Panc1 (cell line): ENCODE measurements at places on chromosomes 11 and 22.

DNA sequence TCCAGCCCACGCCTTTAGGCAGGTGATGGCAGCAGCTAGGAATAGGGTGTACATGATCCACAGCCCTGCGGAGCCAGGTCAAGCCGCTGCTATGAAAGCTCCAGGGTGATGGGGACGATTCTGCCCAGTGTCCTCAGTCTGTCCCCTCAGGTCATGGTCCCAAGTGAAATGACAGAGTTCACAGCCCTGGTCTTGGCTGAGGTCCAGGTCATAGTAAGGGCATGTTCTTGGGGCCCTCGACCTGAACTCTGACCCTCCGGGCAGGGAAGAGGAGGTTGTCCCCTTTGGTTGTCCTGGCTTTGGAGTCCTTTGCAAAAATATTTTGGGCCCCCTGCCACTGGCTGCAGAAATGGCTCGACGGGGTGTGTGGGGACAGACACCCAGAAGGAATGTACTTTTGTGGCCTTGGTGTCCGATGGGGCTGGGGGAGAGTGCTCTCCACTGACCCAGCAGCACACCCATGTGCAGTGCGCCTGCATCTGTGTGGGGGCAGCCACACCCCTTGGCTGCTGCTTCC is 7.3 kb downstream of the C22orf31 start:
- H3K4me3 ChIP-seq: no peak overlapping the region
- no peak overlapping the region for H3K27ac ChIP-seq
- no peaks in the 10 kb centered on the region for H3K4me1 ChIP-seq
- DNase-seq: no peak

GRCh38 chr22:22928666-22929380 is 41.2 kb downstream of the IGLL5 start:
- no peak overlapping the region for H3K4me3 ChIP-seq
- H3K27me3 ChIP-seq: no peaks in the 10 kb centered on the region
- H3K27ac ChIP-seq: no peak overlapping the region
- no peak for DNase-seq
- no peaks in the 10 kb centered on the region for H3K36me3 ChIP-seq

DNA sequence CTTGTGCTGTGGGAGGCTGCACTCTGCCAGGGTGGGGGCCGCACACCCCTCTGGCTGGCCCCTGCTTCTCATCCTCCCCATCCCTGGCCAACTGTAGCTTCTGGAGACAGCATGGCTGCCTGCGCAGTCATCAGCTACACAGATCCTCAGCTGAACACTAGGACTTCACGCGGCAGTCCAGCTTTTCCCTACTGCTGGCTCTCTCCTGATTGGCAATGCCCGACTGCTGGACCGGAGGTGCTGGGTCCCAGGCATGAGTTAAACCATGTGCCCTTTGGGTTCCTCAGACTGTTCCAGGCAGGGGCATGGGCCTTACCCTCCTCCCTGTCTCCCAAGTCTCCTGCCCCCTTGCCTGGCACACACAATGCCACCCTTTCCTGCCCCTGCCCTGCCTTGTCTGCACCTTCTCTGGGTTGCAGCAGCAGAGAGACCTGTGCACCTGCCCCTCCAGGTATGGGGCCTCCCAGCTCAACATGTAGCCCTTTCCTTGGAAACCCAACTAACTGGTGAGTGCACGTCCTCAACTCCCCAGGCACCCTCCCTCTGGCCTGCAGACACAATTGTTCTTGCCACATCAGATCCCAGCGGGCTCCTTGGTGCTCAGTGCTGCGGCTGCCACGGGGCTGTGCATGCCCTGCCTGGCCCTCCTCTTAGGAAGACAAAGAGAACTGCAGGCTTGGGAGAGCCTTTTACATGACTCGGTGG is 1039.2 kb downstream of the TBC1D22A start:
- DNase-seq: no peak
- no peak overlapping the region for H3K27ac ChIP-seq
- H3K36me3 ChIP-seq: no peaks in the 10 kb centered on the region
- H3K27me3 ChIP-seq: no peaks in the 10 kb centered on the region
- H3K4me3 ChIP-seq: no peak overlapping the region

GRCh38 chr22:32539631-32540421 is 65.2 kb downstream of the FBXO7 start:
- H3K27me3 ChIP-seq: no peaks in the 10 kb centered on the region; the same call in 1 of the 2 replicates
- H3K4me1 ChIP-seq: no peaks in the 10 kb centered on the region
- H3K27ac ChIP-seq: no peak overlapping the region
- no peak for DNase-seq

GRCh38 chr11:120153221-120153620 is 15.3 kb upstream of the TRIM29 start:
- DNase-seq: no peak
- H3K36me3 ChIP-seq: no peaks in the 10 kb centered on the region
- H3K4me3 ChIP-seq: no peak overlapping the region

DNA sequence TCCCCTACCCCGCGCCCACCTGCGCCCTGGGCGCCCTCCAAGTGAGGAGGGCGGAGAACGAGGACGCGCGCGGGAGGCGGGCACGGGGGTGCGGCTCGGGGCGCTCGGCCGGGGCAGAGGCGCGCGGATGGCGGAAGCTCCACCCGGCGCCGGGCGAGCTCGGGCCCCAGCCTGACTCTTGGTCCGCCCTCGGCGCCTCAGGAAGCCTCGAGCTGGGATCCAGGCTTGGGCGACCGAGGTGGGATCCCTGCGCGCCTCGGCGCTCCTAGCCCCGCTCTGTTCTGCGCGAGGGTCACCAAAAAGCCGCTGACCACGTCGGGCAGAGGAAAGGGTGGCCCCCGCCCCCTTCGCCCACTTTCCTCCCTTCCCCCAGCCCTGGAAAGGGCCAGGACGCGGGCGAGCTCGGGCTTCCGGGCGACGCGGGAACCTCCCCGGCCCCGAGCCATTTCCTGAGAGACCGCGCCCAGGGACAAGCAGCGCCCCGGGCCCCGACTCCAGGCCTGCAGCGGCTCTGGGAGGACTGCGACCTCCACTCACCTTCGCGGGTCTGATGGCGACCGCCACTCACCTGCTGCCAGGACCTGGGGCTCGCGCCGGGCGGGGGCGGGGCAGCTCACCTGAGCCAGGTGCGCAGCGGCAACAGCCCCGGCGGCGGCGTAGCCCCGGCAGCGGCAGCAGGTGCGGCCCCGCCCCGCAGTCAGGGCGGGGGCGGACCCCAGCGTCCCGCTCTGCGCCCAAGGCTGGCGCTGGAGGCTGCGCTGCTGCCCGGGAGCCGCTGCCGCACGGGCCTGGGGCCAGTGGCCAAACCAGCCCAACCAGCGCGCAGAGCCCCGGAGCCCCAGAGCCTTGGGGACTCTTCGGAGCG is 2.2 kb upstream of the SIGIRR start:
- H3K36me3 ChIP-seq: no peaks in the 10 kb centered on the region
- peak overlapping the region; percentile 68 for H3K27ac ChIP-seq
- H3K27me3 ChIP-seq: no peaks in the 10 kb centered on the region
- no peak for DNase-seq

- no peaks in the 10 kb centered on the region for H3K27me3 ChIP-seq
- no peak overlapping the region for H3K4me3 ChIP-seq
- H3K4me1 ChIP-seq: no peaks in the 10 kb centered on the region
- no peak overlapping the region for H3K27ac ChIP-seq
- DNase-seq: no peak
Observed at GRCh38 chr11:19574916-19575315, 137.7 kb upstream of the NAV2 start.

DNA sequence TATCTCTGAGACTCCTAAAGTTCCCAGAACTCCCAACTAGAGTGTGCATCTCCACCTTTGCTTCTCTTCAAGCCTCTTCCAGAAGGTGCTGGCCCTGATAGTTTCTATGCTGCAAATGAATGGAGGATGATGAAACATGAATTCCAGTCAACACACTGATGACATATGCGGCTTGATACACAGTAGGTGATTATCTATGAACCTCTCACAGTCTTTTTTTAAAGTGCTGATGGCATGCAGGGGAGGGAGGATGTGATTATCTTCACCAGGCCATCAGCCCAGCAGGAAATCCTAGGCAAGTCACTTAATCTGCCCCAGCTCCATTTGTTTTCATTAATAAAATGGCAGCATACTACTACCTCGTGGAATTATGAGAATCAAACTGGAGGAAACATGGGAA is 548.5 kb downstream of the SOX6 start:
- H3K4me1 ChIP-seq: no peaks in the 10 kb centered on the region
- DNase-seq: no peak
- no peak overlapping the region for H3K4me3 ChIP-seq
- no peaks in the 10 kb centered on the region for H3K36me3 ChIP-seq

GRCh38 chr11:834371-835316 is 1.9 kb downstream of the CD151 start:
- H3K36me3 ChIP-seq: peaks cover 5% of the 10 kb centered on the region; the same call in 1 of the 2 replicates
- peak overlapping the region; percentile 93 for H3K27ac ChIP-seq
- H3K4me3 ChIP-seq: peak overlapping the region; percentile 89
- H3K27me3 ChIP-seq: no peaks in the 10 kb centered on the region
- peaks cover 58% of the 10 kb centered on the region for H3K4me1 ChIP-seq

DNA sequence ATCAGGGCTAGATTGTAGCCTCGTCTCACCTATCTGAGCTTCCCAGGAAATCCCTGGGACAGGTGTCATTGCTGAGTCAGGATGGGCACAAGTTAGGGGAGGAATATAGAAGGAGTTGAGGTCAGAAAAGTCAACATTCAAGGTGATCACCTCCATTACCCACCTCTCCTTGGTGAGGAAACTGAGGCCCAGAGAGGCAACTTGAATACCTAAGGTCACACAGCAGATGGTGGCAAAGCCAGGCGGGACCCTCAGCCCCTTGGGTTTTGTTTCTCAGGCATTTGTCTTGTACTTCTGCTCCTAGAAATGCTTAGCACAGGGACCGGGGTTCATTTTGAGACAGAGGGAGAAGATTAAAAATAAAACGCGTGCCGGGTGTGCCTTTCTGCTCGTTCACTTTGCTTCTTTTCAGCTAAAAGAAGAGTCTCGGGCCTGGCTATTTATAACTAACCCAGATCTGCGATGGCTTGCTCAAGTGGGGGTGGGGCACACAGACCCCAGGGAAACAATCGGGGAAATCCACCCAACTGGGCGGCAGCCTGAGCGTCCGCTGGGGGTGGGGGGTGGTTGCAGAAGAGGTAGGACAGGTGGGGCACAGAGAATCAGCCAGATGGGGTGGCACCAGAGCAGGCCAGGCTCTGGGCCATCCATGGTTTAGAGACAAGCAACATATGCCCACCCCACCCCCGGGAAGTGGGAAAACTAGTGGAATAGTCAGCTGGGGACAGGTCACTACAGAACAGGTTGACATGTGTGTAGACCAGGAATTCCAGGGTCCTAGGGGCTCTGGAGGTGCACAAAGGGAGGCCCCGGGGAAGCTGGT is 3.9 kb upstream of the GNAZ start:
- no peaks in the 10 kb centered on the region for H3K27me3 ChIP-seq
- H3K4me3 ChIP-seq: no peak overlapping the region
- DNase-seq: no peak
- no peaks in the 10 kb centered on the region for H3K4me1 ChIP-seq

- H3K36me3 ChIP-seq: no peaks in the 10 kb centered on the region
- no peak for DNase-seq
- H3K27ac ChIP-seq: no peak overlapping the region
- H3K4me1 ChIP-seq: no peaks in the 10 kb centered on the region
Observed at GRCh38 chr22:40215266-40215665, 37.5 kb downstream of the TNRC6B start.

- no peaks in the 10 kb centered on the region for H3K36me3 ChIP-seq
- no peak overlapping the region for H3K27ac ChIP-seq
- DNase-seq: no peak
- no peak overlapping the region for H3K4me3 ChIP-seq
Observed at GRCh38 chr11:116112087-116112935, 608.1 kb upstream of the CADM1 start.

GRCh38 chr11:79437278-79437980 is 3.4 kb downstream of the TENM4 start:
- H3K27ac ChIP-seq: no peak overlapping the region
- peaks cover 19% of the 10 kb centered on the region for H3K4me1 ChIP-seq
- H3K27me3 ChIP-seq: peaks cover 63% of the 10 kb centered on the region
- H3K36me3 ChIP-seq: no peaks in the 10 kb centered on the region; the same call in 1 of the 2 replicates
- DNase-seq: no peak
- H3K4me3 ChIP-seq: peak overlapping the region; percentile 43

GRCh38 chr11:125688066-125688465 is 7.4 kb upstream of the ACRV1 start:
- no peaks in the 10 kb centered on the region for H3K36me3 ChIP-seq
- H3K4me1 ChIP-seq: no peaks in the 10 kb centered on the region
- no peak overlapping the region for H3K4me3 ChIP-seq
- H3K27ac ChIP-seq: no peak overlapping the region

DNA sequence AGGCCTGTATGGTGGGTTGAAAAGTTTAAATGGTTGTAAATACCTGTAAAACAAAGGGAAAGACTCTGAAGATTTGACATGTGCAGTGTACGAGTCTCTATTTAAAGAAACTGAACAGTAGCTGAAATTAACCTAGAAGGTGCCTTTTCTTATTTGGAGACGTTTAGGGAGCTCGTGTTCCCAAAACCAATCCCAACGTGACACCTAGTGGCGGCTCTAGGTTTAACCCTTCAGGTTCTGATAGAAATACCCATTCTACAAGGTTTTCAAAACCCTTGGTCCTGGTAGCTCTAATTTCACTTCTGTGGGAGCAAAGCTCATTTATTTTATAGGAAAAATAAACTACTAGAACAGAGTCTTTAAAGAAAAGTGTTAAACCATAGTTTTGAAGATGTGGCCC is 258.3 kb downstream of the LRRC4C start:
- H3K27me3 ChIP-seq: no peaks in the 10 kb centered on the region
- no peak overlapping the region for H3K27ac ChIP-seq
- no peaks in the 10 kb centered on the region for H3K4me1 ChIP-seq
- no peaks in the 10 kb centered on the region for H3K36me3 ChIP-seq
- no peak overlapping the region for H3K4me3 ChIP-seq
- peak; percentile 12 for DNase-seq

GRCh38 chr22:23756891-23757290 is 2.7 kb upstream of the VPREB3 start:
- H3K36me3 ChIP-seq: no peaks in the 10 kb centered on the region
- no peaks in the 10 kb centered on the region; the same call in 1 of the 2 replicates for H3K4me1 ChIP-seq
- DNase-seq: no peak
- H3K27me3 ChIP-seq: no peaks in the 10 kb centered on the region
- no peak overlapping the region for H3K4me3 ChIP-seq
- no peak overlapping the region for H3K27ac ChIP-seq

DNA sequence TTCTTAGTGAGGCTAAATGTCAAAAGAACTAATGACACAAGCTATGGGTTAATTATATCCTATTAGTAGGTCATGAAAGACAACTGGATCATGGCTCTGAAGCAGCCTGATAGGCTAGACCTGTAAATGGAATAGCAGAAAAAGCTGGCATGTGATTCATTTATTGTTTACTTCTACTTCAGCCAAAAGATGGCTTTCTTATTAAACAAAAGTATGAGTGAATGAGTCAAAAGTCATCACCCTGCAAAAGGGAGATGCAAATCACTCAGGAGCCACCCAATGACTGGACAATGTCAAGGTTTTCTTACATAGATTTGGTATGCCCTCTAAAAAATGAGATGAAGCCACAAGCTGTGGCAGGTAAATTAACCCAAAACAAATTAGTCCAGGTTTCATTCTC is 138.0 kb downstream of the TRPC6 start:
- H3K27me3 ChIP-seq: no peaks in the 10 kb centered on the region
- no peak for DNase-seq
- no peak overlapping the region for H3K4me3 ChIP-seq
- no peaks in the 10 kb centered on the region for H3K36me3 ChIP-seq
- H3K27ac ChIP-seq: no peak overlapping the region
- no peaks in the 10 kb centered on the region for H3K4me1 ChIP-seq
